ENCODE measurements at places on chromosomes 1 and 21. TPM values are rescaled to one million over a fixed set of nuclear protein-coding genes. Genes with fewer than 3 reads are reported as not detected.

ORC1 gene
- total RNA-seq: 0.32 TPM

GRCh38 chr1:22388671-22389450 is 62.8 kb upstream of the ZBTB40 start:
- H3K4me1 ChIP-seq: no peaks in the 10 kb centered on the region
- H3K36me3 ChIP-seq: no peaks in the 10 kb centered on the region
- H3K4me3 ChIP-seq: no peak overlapping the region
- H3K27ac ChIP-seq: no peak overlapping the region
- no peak for DNase-seq

- H3K4me1 ChIP-seq: no peaks in the 10 kb centered on the region
- H3K4me3 ChIP-seq: no peak overlapping the region
- H3K36me3 ChIP-seq: no peaks in the 10 kb centered on the region
- DNase-seq: no peak
- H3K27me3 ChIP-seq: no peaks in the 10 kb centered on the region
These were observed 356.9 kb upstream of the RUNX1 start for GRCh38 chr21:35405981-35406380.

MSTO1 gene
- 22.0 TPM for total RNA-seq

GRCh38 chr1:2979191-2980072 is 41.8 kb upstream of the ACTRT2 start:
- H3K36me3 ChIP-seq: no peaks in the 10 kb centered on the region
- H3K27ac ChIP-seq: no peak overlapping the region
- DNase-seq: peak; percentile 44
- H3K4me3 ChIP-seq: no peak overlapping the region

Data from right lobe of liver (tissue), 6 donors.